Mesendoderm (in vitro differentiated cells): ENCODE measurements at places on chromosomes 6 and 20.

DNA sequence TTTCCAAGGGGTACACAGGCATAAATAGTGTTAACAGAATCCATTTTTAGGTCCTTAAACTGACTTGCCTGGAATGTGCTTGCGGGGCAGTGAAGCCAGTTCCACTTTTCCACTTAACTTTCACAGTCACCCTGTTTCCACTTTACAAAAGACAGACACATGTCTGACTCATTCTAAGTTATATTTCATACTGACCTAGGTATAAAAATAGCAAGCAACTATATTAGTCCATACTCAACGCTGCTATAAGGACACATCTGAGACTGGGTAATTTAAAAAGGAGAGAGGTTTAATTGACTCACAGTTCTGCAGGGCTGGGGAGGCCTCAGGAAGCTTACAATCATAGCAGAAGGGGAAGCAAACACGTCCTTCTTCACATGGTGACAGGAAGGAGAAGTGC, 88.2 kb downstream of the MTFR2 start:
- no peaks in the 10 kb centered on the region for H3K4me1 ChIP-seq
- H3K4me3 ChIP-seq, result no peak overlapping the region
- no peaks in the 10 kb centered on the region for H3K36me3 ChIP-seq
- no peaks in the 10 kb centered on the region for H3K27me3 ChIP-seq

GRCh38 chr6:14474816-14475215, 357.2 kb downstream of the CD83 start:
- H3K36me3 ChIP-seq, result no peaks in the 10 kb centered on the region
- no peaks in the 10 kb centered on the region for H3K27me3 ChIP-seq
- H3K27ac ChIP-seq, result no peak overlapping the region
- DNase-seq, result no peak
- H3K4me1 ChIP-seq, result no peaks in the 10 kb centered on the region

DNA sequence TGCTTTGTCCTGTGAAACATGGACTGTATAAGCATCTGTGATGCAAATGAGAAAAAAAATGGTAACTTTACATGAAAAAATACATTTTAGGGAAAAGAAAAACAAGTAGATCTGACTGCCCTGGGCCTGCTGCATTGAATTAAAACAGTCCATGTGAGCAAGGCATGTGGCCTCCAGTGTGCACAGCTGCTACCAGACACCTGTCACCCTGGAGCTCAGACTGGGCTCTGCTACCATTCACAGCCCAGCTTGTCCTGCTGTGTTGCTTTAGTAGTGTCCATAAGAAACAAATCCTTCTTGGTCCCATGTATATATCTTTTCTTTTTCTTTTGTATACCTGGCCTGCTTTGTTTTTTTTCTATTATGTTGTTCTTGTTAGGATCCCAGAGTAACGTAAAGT, 315.9 kb downstream of the NKAIN2 start:
- no peaks in the 10 kb centered on the region for H3K4me1 ChIP-seq
- DNase-seq, result no peak
- H3K36me3 ChIP-seq, result no peaks in the 10 kb centered on the region
- H3K27ac ChIP-seq, result no peak overlapping the region
- H3K27me3 ChIP-seq, result no peaks in the 10 kb centered on the region
- H3K4me3 ChIP-seq, result no peak overlapping the region

DNA sequence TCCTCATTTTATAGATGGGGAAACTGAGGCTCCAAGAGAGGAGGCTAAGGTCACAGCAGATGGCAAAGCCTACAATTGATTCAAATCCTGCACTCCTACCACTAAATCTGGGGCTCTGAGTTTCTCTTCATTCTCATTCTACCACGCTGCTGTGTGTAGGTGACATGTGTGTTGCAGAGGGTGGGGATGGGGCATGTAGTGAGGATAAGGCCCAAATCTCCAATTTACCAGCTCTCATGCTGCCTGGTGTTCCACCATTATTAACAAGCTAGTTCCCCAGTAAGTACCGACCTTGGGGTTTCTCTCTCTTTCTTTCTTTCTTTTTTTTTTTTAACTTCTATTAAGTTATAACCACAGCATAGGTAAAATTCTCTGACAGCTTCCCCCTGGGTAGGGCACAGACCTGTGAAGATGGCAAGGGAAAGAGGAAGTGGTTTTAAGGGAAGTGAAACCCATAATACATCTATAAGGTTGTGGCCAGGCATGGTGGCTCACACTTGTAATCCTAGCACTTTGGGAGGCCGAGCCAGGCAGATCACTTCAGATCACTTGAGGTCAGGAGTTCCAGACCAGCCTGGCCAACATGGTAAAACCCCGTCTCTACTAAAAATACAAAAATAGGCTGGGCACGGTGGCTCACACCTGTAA, 13.0 kb upstream of the MATN4 start:
- no peaks in the 10 kb centered on the region for H3K4me1 ChIP-seq
- H3K36me3 ChIP-seq, result no peaks in the 10 kb centered on the region
- DNase-seq, result no peak
- no peak overlapping the region for H3K27ac ChIP-seq

- no peaks in the 10 kb centered on the region for H3K4me1 ChIP-seq
- H3K4me3 ChIP-seq, result no peak overlapping the region
- H3K27me3 ChIP-seq, result no peaks in the 10 kb centered on the region
- H3K36me3 ChIP-seq, result no peaks in the 10 kb centered on the region
- no peak overlapping the region for H3K27ac ChIP-seq
Measured at GRCh38 chr20:48069596-48069995, 284.3 kb upstream of the SULF2 start.

GRCh38 chr6:34062815-34063214, 83.1 kb downstream of the GRM4 start:
- H3K4me1 ChIP-seq, result no peaks in the 10 kb centered on the region
- H3K4me3 ChIP-seq, result no peak overlapping the region
- H3K27me3 ChIP-seq, result no peaks in the 10 kb centered on the region

- no peaks in the 10 kb centered on the region for H3K4me1 ChIP-seq
- no peaks in the 10 kb centered on the region for H3K36me3 ChIP-seq
- no peak overlapping the region for H3K27ac ChIP-seq
- no peaks in the 10 kb centered on the region for H3K27me3 ChIP-seq
Measured at GRCh38 chr20:64188682-64189529, 24.7 kb downstream of the MYT1 start.

DNA sequence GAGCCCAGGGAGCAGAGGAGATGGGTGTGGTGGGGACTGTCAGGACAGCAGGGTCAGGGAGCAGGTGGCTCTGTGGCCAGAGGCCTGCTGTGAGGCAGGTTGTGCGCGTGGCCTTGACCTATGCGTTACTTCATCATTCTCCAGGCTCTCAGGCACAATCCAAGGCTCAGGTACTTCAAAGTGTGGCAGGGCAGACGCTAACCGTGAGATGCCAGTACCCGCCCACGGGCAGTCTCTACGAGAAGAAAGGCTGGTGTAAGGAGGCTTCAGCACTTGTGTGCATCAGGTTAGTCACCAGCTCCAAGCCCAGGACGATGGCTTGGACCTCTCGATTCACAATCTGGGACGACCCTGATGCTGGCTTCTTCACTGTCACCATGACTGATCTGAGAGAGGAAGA, 535 bp downstream of the NCR2 start:
- DNase-seq, result no peak
- H3K27ac ChIP-seq, result no peak overlapping the region
- H3K27me3 ChIP-seq, result no peaks in the 10 kb centered on the region
- H3K4me3 ChIP-seq, result no peak overlapping the region

GRCh38 chr6:148573922-148574321, 172.9 kb upstream of the UST start:
- no peaks in the 10 kb centered on the region for H3K4me1 ChIP-seq
- no peaks in the 10 kb centered on the region for H3K27me3 ChIP-seq
- no peak overlapping the region for H3K4me3 ChIP-seq
- H3K36me3 ChIP-seq, result no peaks in the 10 kb centered on the region

DNA sequence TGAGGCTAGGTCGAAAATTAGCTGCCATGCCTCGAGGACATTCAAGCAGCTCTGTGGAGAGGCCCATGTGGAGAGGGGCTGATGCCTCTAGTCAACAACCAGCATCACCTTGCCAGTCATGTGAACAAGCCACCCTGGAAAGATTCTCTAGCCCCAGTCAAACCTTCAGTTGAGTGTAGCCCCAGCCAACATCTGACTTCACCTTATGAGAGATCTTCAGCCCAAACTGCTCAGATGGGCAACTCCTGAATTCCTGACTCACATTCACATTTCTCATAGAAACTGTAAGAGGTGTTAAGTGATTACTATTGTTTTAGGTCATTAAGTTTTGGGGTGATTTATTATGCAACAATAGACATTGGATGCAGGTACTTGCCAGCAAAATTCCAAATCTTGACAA, 44.9 kb downstream of the GJA10 start:
- DNase-seq, result no peak
- no peaks in the 10 kb centered on the region for H3K27me3 ChIP-seq
- no peaks in the 10 kb centered on the region for H3K4me1 ChIP-seq
- no peaks in the 10 kb centered on the region for H3K36me3 ChIP-seq
- no peak overlapping the region for H3K27ac ChIP-seq

GRCh38 chr6:154304191-154304590, 52.4 kb downstream of the IPCEF1 start:
- DNase-seq, result no peak
- H3K27ac ChIP-seq, result no peak overlapping the region
- no peak overlapping the region for H3K4me3 ChIP-seq
- H3K36me3 ChIP-seq, result no peaks in the 10 kb centered on the region
- no peaks in the 10 kb centered on the region for H3K4me1 ChIP-seq

- no peaks in the 10 kb centered on the region for H3K4me1 ChIP-seq
- DNase-seq, result no peak
- no peaks in the 10 kb centered on the region for H3K36me3 ChIP-seq
- no peak overlapping the region for H3K27ac ChIP-seq
Measured at GRCh38 chr6:17826301-17826700, 119.6 kb upstream of the NUP153 start.

DNA sequence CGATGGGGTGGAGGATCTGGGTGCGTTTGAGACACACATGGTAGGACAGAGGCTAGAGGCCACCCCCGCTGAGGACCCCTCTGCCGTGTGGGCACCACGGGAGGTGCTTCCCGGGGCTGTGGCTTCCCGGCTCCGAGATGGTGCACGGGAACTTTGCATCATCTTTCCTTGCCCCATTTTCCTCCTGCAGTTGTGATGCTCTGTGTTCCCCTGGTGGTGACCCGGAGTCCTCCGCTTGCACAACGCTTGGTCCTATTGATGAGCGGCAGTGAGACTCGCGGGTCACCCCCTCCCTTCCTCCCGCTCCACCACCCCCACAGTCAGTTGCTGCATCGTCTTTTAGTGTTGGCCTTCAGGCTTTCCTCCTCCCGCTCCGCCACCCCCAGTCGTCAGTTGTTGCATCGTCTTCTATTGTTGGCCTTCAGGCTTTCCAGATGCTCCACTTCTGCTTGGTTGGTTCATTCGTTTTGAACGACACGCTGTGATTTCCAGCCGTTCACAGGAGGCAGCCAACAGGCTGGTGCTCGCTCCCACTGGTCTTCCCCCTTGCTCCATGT, 37.3 kb downstream of the PYGB start:
- H3K4me3 ChIP-seq, result no peak overlapping the region
- no peaks in the 10 kb centered on the region for H3K4me1 ChIP-seq
- H3K27me3 ChIP-seq, result no peaks in the 10 kb centered on the region
- H3K36me3 ChIP-seq, result peaks cover 8% of the 10 kb centered on the region
- DNase-seq, result peak; percentile 60
